ENCODE measurements at places on chromosomes 11 and 22.

GRCh38 chr11:16385099-16385498 lies 28.8 kb upstream of the SOX6 start:
- no peak for DNase-seq

DNA sequence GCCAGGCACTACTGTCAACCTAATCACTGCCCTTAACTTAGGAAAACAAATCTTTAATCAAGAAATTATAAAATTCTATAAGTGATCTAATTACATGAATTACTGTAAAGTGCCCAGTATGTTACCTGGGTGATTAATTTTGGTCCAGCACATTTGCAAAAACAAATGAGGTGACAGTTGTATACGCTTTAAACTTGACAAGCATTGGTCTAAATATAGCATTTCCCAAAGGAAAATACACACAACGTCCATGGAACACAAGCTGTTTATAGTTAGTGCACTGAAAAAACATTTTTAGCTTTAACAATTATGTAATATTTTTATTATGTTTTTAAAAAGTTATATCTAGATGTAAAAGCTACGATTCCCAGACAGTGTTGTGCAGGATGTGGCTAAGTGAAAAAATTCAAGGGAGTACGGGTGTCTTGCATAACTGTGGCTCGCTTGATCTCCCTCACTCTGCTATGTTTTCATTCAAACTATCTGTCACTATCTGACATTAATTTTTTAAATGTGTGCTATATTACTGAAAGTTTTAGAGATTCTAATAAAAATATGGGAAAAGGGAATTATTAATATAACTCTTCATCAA lies 38.8 kb downstream of the PGR start:
- no peak for DNase-seq

DNA sequence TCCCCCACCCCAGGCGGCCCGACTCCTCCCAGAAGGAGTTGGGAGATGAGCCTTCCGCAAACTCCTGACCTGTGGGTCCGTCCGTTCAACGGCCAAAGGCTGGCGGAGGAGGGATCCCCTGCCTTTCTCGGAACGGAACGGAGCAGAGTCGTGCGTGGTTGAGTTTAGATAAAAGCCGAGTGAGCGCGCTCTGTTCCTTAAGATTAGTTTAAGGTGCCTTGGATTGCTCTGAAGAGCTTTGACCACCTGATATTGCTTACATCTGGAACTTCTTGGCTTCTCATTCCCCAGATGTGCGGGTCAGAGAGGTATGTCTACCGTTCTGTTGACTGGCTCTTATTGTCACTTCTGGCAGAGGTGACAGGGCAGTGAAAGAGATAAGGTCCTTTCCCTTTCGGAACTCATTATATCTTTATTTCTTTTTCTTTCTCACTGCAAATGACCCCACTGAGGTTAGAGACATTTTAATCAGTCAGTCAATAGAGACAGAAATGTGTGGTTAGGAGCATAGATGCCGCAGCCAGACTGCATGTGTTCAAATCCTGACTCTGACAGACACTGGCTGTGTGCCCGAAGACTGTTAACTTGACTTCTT lies at the start of gene TRIM6:
Gene TRIM6, plus strand, starts transcription at position 31 of the 595 bp plus-strand sequence. Its CDS starts 261 bp downstream, at position 292.
- DNase-seq: peak; percentile 28

GRCh38 chr22:44952863-44953746 lies 56.7 kb downstream of the PHF21B start:
- DNase-seq: no peak

DNA sequence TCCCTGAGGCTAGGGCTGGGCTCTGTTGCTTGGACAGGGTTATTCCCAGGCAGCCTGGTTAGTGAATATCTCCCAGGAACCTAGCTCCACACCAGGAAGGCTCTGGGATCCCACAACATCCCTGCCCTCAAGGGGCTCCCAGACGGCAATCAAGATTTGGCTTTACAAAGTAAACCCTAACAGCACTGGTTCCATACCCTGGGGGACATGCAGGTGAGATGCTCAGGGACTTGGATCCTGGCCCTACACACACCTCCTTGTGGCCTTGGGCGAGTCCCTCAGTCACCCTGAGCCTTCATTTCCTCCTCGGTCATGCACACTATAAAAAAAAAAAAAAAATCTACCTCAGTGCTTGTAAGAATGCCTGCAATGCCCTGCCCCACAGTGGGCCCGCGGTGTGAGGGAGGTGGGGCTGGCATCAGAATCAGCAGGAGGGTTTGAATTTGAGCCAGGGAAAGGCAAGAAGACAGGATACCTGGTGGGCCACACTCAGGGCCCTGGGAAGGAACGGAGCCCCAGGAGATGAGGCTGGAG lies 86.3 kb downstream of the MORC2 start:
- DNase-seq: no peak

DNA sequence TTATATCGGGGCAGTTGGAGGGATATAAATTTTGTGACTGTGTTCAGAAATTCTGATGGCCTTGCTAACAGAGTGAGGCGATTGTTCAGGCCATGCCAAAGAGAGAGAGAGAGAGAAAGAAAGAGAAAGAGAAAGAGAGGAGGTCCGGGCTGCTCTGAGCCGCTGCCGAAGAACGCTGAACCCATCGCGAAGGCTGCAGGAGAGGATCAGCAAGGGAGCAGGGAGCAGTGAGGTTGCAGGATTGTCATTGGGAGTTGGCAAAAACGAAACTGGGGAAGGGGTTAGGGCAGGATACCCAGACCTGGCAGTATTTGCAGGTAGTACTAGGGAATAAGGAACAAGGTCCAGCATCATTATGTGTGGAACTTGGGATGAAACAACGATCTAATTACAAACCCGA lies 537.1 kb downstream of the INSC start:
- DNase-seq: no peak

DNA sequence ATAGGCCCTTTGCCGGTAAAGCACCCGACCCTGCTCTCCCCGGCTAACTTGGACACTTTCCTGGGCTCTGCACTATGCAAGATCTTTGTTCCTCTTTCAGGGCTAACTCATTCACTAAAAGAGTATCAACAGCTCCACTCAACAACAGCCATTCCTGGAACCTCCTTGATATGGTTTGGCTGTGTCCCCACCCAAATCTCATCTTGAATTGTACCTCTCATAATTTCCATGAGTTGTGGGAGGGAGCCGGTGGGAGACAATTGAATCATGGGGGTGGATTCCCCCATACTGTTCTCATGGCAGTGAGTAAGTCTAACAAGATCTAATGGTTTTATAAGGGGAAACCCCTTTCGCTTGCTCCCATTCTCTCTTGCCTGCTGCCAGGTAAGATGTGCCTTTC lies 330.0 kb downstream of the TENM4 start:
- DNase-seq: no peak

GRCh38 chr11:65558002-65558929 lies at the start of gene LTBP3:
Gene LTBP3, minus strand, starts transcription at chr11:65558359. Its CDS starts 400 bp downstream, at chr11:65557959.
- DNase-seq: peak; percentile 44

- no peak for DNase-seq
These were observed 6.5 kb downstream of the APOBEC3A start for GRCh38 chr22:38963872-38964271.

- peak; percentile 99 for DNase-seq
These were observed at the start of gene ZNF143 for GRCh38 chr11:9460322-9461062. Gene ZNF143, plus strand, starts transcription at chr11:9461012. Its CDS starts 10,297 bp downstream, at chr11:9471309.

DNA sequence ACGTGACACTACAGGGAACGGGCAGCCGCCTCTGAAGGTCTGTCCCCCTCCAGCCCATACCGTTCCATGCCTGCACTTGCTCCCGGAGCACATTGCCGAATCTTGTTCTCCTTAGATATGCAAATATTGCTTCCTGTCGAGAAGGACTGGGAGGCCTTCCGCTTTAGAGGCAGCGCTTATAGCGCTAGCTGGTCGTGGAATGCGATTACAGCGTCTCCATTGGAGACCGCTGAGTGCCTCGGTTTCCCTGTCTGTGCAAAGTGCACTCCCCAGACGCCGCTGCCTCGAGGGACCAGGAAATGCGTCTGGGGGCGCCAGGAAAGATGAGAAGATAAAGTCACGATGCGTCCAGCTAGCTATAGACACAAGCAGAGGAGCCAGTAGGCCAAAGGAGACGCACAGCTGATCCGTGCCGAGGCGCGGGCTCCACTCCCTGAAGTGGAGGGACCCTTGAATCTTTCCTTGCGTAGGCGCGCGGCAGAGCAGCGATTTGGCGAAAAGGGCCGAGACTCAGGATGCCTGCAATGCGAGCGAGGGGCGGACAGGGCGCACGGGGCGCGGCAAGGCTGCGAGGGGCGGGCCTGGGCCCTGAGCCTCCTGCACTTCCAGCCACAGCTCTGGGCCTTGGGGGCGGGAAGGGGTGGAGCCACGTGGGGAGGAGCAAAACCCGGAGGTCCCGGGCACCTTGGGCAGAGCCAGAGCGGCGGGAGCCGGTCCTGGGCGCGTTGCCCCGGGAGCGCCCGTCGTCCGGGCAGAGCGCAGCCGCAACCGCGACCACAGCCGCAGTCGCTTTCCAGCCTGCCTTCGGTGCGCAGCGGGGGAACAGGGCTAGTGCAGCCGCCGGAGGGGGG lies at the start of gene RASSF10:
Gene RASSF10, plus strand, starts transcription at position 692 of the 851 bp plus-strand sequence. CDS start 261 bp downstream, outside the sequence.
- DNase-seq: no peak

DNA sequence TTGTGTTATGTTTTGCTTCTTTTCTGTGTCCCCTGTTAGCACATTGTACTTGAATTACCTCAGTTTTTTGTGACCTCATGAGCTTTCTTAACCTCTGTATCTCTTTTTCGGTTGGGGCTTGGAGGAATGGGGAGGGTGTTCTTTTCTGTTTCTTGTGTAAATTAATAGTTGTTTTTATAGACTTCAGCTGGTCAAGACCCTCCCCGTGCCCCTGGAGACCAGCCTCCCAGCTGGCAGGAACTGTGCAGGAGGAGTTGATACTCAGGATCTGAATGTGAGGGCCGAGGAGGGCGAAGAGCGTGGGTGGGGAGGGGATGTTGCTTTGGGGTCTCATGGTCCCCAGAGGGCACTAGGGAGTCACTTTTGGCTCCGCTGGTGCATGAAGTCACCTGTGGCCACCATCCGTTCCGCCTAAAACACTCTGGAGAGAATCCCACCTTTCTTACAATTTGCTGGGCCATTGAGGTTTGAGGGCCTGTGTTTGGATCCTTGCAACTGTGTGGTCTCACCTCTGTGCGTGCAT lies 44.3 kb upstream of the NNMT start:
- DNase-seq: no peak

DNA sequence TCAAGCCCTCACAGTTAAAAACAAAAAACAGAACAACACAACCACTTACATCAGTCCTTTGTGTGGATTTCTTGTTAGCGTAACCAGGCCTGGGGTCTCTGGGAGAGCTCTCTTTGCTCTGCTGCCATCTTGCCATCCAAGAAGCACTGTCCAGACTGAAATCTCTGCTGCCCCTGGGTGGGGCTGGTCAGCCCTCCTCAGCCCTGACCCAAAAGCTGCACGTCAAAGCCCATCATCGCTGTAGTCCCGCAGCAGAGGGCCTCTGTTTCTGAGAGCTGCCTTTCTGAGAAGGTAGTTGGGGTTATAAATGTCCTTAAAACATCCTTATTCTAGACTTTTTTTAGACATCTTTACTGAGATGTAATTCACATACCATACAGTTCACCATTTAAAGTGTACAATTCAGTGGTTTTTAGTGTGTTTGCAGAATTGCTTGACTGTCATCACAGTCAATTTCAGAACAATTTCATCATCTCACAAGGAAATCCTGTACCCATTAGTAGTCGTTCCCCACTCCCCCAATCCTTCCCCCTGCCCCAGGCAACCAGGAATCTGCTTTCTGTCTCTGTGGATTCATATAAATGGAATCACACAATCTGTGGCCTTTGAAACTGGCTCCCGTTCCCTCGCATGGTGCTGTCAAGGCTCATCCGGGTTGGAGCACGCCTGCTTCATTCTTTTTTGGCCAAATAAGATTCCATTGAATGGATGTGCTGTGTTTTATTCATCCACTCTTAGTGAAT lies 94.9 kb downstream of the TBC1D22A start:
- no peak for DNase-seq

DNA sequence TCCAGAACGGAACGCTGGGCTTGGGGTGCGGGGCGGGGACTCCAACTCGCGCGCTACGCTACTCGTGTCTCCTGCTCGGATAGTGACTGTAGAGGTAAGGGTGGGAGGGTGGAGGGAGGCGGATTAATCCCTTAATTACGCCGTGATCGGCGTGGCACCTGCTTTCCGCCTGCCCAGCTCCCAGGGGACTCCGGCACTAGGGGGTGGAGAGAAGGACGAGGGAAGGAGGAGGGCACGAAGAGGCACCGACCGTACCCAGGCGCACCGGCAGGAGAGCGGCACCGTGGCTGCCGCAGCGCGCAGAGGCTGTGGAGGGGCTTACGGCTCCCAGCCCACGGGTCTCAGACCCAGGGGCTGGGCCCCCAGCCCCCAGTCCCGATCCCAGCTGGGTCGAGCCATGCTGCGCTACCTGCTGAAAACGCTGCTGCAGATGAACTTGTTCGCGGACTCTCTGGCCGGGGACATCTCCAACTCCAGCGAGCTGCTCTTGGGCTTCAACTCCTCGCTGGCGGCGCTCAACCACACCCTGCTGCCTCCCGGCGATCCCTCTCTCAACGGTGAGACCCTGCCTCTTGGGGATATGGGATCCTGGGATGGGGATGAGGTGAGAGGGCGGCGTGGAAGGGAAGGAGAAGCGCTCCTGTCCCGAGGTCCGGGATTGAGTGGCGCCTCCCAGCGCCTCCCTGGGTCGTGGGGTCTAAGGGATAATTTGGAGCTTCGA lies at the start of gene ROBO3:
Gene ROBO3, plus strand, starts transcription at position 252 of the 721 bp plus-strand sequence. Its CDS starts 146 bp downstream, at position 398.
- no peak for DNase-seq

DNA sequence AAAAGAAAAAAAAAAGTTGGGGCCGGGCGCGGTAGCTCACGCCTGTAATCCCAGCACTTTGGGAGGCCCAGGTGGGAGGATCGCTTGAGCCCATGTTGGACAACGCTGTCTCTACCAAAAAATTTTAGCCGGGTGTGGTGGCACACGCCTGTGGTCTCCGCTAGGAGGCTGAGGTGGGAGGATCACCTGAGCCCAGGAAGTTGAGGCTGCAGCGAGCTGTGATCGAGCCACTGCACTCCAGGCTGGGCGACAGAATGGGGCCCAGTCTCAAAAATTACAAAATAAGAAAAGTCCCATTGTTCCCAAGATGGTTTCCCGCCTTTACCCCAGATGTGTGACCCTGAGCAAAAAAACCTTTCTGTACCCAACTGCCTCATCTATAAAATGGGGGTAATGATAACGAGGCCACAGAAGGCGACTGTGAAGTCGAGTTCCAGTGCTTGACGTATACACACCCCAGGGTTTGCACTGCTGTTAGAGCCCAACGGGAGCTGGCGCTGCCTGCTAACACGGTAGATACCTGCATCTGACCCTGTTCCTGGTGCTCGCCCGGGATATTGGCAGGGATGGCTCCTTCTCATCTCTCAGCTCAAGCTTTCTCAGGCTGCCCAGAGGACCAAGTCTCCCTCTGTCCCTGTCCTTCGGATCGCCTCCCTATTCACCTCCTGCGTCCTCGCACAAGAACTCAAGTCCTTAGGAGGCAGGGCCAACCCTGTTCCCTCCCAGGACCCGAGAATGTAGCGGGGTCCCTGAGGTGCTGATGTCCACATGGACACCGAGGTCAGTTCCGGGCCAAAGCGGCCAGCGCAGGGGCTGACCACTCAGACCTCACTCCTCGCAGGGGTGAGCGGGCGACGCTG lies 1.1 kb upstream of the RPLP2 start:
- DNase-seq: no peak
